ENCODE measurements at places on chromosomes 5 and 9.

DNA sequence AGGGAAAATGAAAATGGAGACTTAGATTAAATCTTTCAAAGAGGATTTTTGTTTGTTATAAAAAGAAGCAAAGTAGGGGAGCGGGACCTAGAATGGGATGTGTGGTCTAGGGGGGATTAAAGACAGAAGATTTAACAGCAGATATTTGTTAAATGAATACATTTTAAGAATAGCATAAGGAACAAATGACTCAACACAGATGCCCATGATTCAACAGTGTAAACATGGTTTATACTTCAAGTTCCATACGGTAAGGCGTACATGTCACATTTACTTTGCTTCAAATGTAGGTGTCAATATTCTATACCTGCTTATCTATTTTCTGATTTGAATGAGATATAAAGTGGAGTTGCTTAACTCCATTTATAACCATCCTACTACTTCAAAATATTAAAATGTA lies 1.5 kb downstream of the TICAM2 start:
- DNase-seq: no peak

GRCh38 chr5:61394078-61394704 lies 62.1 kb downstream of the ZSWIM6 start:
- DNase-seq: no peak

GRCh38 chr5:93626801-93627200 lies 43.8 kb downstream of the NR2F1 start:
- no peak for DNase-seq

GRCh38 chr9:114275246-114276004 lies 47.5 kb upstream of the ORM1 start:
- DNase-seq: no peak

- DNase-seq: no peak
Observed at GRCh38 chr9:7534211-7534935, 265.2 kb downstream of the DMAC1 start.

DNA sequence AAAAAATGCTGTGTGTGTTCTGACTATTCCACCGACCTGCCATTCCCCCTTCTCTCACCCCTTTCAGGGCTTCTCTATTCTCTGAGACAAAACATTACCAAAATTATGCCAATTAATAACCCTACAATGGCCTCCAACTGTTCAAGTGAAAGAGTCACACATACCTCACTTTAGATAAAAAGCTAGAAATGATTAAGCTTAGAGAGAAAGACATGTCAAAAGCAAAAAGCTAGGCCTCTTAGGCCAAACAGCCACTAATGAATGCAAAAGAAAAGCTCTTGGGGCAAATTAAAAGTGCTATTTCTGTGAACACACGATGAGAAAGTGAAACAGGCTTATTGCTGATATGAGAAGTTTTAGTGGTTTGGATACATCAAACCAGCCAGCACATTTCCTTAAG lies 279.6 kb upstream of the GRAMD2B start:
- no peak for DNase-seq

GRCh38 chr5:83844449-83845068 lies 123.9 kb upstream of the HAPLN1 start:
- no peak for DNase-seq

DNA sequence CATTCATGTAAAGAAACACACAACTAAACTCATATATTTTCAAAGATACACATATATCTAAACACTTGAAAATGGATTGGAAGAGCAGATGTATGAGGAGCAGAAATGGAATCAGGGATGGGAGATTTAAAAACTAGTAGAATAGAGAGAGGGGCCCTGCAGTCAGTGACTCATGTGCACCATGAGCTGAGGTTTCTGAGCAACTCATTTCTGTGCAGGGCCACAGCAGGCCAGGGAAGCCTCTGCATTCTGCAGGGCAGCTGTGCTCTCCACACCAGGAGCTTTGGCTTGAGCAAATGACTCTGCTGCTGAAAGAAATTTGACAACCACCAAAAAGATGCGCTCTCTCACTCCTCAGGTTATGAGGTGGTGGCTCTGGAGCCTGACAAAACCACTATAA lies 27.1 kb downstream of the LHX6 start:
- no peak for DNase-seq

GRCh38 chr9:35226651-35227050 lies 64.8 kb downstream of the UNC13B start:
- DNase-seq: no peak

DNA sequence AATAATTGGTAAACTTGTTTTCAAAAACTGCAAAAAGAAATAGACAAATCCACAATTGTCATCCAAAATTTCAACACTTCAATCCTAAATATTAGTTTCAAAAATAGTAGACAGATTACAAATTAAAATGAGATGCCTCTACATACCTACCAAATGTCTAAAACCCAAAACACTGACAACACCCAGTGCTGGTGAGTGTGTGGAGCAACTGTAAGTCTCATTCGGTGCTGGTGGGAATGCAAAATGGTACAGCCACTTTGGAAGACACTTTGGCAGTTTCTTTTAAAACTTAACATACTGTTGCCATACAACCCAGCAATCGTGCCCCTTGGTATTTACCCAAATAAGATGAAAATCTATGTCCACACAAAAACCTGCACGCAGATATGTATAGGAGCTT lies 6.7 kb downstream of the ECM2 start:
- DNase-seq: no peak

DNA sequence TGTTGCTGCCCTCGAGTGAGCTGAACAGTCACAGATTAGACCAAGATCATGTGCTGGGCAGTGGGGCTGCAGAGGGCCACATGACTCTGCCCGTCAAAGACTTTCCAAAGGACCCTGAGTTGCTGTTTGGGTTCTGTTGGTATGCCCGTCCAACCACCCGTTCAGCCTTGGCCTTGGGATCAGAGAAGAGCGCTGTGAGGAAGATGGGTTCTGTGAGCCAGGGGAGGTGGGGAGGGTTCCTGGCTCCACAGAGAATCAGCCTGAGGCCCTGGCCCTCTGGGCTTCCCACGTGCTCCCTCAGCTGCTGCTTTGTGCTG lies 72.6 kb downstream of the RGS3 start:
- no peak for DNase-seq

DNA sequence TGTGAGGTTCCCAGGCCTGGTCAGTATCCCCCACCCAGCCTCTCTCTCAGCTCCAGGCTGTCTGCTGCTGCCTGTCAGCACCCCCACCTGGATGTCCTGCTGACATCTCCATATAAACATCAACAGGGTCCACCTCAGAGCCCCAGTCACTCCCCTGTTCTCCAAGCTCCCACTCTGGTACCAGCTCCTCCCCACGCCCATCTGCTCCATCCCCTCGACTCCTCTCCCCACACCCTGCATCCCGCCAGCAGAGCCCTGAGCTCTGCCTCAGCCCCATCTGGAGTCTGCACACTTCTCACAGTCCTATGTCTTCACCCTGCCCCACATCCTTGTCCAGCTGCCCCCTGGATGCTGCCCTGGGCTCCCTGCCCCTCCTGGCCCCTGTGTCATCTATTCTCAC lies 67.7 kb upstream of the LRRTM2 start:
- no peak for DNase-seq

DNA sequence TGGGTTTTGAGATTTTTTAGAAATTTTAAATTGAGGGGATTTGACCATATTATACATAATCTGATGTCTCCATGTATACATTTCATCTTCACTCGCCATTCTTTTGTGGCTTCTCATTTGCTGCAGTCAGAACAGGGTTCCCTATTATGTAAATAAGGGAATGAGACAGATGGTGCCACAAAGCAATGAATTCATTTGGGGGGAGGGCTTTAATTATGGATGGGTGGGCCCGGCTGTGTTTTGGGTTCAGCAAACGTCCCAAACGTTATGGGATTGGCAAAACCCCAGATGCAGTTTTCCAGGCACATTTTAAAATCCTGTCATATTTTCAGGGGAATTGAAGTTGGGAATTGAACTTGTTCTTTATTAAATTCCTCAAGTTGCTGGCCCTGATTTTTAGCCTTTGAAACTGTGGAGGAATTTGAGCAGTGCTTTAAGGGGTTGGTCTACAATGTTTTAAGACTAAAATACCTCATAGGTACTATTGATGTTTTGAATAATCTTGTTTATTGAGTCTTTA lies 558.5 kb upstream of the ZNF462 start:
- no peak for DNase-seq

GRCh38 chr9:80076162-80076561 lies 504.4 kb downstream of the TLE4 start:
- DNase-seq: no peak

GRCh38 chr5:111225926-111226325 lies 1.7 kb downstream of the CAMK4 start:
- no peak for DNase-seq

GRCh38 chr5:171816666-171817065 lies 31.0 kb downstream of the SMIM23 start:
- DNase-seq: no peak

DNA sequence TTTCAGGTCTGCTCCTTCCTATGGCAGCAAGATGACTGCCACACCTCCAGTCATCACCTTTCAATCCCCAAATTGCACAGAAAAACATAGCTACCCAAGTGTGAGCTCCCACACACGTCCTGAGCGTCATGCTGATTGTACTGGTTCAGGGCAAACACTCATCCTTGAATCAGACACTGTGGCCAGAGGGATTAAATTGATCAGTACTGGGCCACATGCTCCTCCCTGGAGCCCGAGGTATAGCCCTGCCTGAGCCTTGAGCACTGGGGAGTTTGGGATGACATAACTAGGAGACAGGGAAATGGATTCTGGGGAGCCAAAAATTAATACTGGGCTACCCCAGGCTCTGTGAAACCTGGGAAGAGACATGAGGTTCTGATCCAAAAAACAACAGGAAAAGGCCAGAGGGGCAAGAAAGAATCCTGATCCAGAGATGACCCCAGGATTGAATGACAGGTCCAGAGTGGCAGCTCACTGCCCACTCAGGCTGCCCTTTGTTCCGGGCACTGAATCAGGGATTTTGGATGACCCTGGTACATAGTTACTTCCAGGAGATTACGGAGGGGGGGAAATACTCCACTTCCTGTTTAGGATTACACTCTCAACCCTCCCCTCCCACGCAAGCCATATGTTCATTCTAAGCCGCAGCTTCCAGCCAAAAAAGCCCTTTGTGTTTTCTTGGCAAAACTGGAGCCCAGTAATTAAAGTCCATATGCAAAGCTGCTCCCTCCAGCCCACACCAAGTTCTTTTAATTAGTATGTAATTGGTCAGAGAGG lies 141.6 kb upstream of the SPRY4 start:
- no peak for DNase-seq

DNA sequence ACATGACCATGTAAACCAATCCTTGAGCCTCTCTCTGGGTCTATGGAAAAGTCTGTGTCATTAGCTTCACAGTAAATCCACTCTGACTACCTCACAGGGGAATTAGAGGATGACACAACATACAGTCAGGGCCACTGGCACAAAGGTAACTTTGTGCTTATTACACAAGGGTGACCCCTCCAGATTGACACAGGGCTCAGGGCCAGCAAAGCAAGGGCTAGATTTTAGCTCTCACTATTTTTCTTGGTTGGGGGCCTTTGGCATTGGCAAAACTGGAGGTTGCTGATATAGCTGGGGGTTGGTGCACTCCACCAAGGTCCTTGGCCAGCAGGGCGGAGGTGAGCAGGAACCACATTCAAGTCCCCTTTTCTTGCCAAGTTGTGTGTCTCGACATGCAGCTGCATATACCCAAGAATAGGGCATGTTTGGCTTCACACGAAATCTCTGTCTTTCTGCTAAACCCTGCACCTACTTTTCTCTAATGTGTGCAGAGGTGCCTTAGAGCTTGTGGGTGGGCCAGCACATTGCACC lies 15.2 kb upstream of the OSMR start:
- DNase-seq: no peak

- DNase-seq: no peak
Observed at GRCh38 chr5:155878991-155879575, 447.9 kb upstream of the SGCD start.

DNA sequence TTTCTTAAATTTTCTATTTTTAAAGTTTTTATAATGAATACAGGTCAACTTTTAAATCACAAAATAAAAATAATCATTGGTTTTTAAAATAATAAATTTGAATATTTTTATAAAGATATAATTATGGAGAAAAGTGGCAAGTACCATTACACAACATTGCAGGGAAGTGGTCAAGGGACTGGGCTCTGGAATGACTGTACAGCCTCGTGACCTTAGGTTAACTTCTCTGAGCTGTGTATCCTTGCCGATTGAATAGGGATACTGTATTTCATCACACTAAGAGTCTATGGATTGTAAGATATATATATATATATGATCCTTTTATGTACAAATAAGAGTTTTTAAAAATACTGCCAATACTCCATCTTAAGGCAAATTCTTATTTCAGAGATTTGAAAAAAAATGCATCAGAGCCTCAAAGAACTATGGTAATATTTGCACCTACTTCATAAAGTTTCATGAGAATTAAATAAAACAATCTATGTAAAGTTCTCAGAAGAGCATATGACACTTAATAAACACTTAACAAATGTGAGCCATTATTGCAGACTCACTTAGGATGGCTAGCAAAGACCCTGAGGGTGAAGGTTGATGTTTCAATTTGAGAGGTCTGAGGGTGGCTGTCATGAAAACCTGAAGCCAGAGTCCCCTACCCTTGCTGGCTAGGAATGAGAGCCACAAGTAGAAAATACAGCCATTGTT lies 136.5 kb downstream of the CCDC192 start:
- no peak for DNase-seq

DNA sequence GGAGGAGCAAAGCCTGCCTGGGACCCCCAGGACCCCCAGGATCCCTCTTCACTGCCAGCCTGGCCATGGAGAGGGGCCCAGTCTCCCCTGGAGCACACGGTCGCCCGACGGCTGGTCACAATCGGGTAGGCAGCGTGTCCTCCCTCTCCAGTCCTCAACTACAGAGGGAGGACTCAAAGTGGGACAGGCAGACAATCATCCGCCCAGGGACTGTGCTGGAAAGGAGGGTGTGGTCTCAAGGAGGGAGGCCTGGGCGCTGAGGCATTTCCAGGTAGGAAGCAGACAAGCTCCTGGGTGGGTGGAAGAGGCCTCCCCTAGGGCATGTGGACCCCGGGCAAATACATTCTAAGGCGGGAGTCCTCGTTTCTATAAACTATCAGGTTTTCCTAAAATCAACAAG lies 93.2 kb upstream of the ADAMTS2 start:
- no peak for DNase-seq

- no peak for DNase-seq
Observed at GRCh38 chr5:142934051-142934762, 164.0 kb downstream of the ARHGAP26 start.

GRCh38 chr5:105529851-105530250 lies 1967.3 kb upstream of the NUDT12 start:
- no peak for DNase-seq

- DNase-seq: no peak
Observed at GRCh38 chr5:169702693-169703481, 65.8 kb downstream of the DOCK2 start.

- no peak for DNase-seq
Observed at GRCh38 chr5:7493081-7493480, 97.1 kb downstream of the ADCY2 start.

- no peak for DNase-seq
Observed at GRCh38 chr5:22250528-22250927, 602.6 kb downstream of the CDH12 start.

DNA sequence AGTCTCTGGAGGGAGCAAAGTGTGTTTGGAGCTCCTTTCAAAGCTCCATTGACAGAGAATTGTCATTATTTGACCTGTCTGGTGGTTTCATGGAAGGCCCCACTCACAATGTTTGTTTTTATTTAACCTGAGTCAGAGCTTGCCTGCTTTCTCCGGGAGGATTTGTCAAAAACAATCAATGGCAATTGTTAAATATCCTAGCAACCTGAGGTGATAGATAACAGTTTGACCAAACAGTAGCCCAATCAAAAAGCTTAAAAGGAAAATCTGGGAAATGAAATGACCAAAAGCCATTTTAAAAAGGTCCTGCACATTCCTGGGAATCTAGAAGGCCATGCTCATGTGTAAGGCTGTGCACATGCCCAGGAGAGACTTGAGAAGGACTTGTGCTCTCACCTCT lies 177.2 kb upstream of the POC5 start:
- DNase-seq: no peak

GRCh38 chr9:116238225-116238624 lies 84.6 kb downstream of the PAPPA start:
- no peak for DNase-seq

All from T-helper 22 cell (primary cell).